GM23248 (cell line): ENCODE measurements at places on chromosomes 2 and 18. TPM values are rescaled to one million over a fixed set of nuclear protein-coding genes. Genes with fewer than 3 reads are reported as not detected.
A peak's percentile ranks its signal among the peaks of the same experiment; 100 is the strongest.

The REG1B gene
- total RNA-seq: not detected in 2 replicates

The RAB17 gene
- 0.76 and 1.7 TPM in 2 replicates for total RNA-seq

The SLC25A12 gene
- total RNA-seq: 17.6 and 21.0 TPM in 2 replicates

The SPDYA gene
- not detected in 2 replicates for total RNA-seq

The LRRTM4 gene
- not detected in 2 replicates for total RNA-seq

The AFF3 gene
- total RNA-seq: 0.76 and 0.86 TPM in 2 replicates

The IKZF2 gene
- 13.5 and 19.6 TPM in 2 replicates for total RNA-seq

The IL36G gene
- not detected in 2 replicates for total RNA-seq

The ZNF142 gene
- total RNA-seq: 7.8 and 8.5 TPM in 2 replicates

The ABCG5 gene
- not detected in 2 replicates for total RNA-seq

The SLC23A3 gene
- 0.13 and 1.2 TPM in 2 replicates for total RNA-seq

The ANTXR1 gene
- 126 and 128 TPM in 2 replicates for total RNA-seq

The TMEM247 gene
- not detected in 2 replicates for total RNA-seq

DNA sequence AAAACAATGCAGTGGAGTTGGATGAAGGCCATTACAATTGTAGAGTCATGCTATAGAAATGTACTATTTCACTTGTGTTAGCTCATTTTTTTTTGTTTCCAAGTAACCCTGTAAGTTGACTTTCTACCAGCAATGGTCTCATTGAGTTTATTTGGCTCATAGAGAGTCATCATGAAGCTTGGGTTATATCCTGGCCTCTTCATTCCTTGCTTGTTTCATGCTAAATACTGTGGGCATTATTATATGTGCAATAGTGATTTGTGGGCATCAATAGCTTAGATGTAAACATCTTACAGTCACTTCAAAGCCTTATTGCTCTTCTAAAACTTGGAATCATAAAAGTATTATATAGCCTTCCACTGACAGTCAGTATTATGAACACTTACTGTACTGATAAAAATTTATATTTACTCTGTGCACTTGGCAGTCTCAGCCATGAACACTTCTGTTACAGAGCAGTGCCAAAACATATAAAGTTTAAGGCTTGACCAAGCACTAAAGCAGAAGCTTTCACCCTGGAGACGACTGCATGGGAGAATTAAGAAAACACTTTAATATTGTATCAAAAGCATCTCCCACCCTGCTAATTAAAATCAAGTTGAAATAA lies 751.2 kb downstream of the SATB2 start:
- DNase-seq: peak; percentile 3

DNA sequence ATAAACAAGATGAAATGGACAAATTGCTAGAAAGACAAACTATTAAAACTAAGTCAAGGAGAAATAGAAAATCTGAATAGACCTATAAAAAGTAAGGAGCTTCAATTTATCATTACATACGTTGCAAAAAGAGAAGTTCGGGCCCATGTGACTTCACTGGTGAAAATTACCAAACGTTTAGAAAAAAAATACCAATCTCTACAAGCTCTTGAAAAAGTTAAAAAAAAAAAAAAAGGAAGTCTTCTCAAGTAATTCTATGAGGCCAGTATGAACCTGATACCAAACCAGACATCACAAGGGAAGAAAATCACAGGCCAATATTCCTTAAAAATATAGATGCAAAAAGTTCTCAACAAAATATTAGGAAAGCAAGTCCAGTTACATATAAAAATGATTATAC lies 20.2 kb upstream of the ACVR2A start:
- DNase-seq: no peak

DNA sequence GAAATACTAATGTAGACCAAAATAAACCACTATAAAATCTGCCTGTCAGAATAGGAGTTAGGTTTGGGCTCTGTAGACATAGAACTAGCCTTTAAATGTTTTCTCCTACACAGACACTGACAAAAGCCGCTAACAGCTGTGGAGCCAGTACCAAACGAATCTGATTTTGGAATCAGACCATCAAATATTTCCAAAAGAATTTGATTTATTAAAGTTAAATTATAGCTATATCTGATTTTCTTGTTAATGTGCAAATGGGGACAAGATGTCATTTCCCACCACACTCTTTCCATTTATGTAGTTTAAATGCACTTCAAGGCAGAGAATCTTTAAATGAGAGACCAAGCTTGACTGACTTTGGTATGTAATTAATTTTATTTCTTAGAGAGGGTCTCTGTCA lies 343.4 kb upstream of the FIGN start:
- no peak for DNase-seq

DNA sequence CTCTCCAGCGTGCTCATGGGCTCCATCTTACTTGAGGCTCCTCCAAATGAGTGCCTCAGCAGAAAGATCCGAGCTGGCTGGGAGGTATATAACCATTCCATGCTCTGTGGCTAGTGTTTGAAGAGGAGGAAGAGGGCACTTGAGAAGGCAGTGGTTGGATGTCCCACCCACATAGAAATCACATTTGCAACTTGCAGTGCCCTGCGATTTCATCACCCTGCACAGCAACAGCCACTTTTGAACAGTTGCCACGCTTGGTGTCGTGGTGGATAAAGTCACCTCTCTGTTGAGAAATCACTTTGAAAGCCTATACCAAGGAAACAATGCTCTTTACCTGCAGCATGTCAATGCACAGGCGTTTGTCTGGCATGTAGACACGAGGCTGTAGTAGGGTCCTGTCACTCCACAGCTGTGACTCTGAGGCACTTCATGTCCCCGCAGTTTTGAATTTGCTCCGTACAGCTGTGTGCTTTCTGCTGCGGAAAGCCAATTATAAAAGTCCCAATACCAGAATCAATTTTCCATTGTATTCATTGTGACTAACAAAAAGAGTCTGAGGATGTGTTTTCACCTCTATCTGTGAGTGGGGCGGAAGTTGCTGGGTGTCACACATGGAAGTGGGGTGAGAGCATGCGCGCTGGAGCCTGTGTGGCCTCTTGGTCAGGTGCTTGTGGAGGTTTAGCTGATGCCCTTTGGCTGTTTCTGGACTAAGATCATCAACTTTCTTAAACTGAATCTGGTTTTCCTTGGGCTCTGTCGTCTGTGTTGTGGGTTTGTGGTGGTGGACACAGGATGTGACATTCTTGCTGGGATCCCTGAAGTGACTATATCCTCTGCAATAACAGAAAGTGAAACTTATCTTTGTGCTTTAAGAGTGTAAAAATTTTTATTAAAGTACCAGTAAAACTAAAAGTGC lies 2.8 kb downstream of the CNDP2 start:
- DNase-seq: peak; percentile 42

DNA sequence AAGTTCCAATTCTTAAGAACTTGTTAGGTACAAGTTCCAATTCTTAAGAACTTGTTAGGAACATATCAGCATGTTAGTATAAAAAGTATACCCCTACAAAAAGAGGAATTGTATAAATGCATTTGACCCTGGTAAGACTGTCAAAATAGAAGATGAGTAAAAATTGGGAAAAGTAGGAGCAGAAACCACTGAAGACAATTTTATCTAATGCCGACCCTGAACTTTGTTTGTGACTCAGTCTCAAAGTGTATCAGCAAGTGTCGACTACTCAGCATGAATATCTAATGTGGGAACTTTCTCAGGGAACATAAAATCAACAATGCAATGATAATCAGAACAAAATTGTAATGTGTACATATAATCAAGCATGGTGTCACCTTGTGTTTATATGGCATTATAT lies 583 bp upstream of the CD226 start:
- DNase-seq: no peak

- DNase-seq: no peak
Measured at GRCh38 chr18:78768656-78769501, 210.7 kb upstream of the SALL3 start.

GRCh38 chr2:233007739-233008138 lies 5.3 kb downstream of the NGEF start:
- DNase-seq: no peak

GRCh38 chr2:214995409-214995808 lies 143.0 kb downstream of the ABCA12 start:
- DNase-seq: no peak

DNA sequence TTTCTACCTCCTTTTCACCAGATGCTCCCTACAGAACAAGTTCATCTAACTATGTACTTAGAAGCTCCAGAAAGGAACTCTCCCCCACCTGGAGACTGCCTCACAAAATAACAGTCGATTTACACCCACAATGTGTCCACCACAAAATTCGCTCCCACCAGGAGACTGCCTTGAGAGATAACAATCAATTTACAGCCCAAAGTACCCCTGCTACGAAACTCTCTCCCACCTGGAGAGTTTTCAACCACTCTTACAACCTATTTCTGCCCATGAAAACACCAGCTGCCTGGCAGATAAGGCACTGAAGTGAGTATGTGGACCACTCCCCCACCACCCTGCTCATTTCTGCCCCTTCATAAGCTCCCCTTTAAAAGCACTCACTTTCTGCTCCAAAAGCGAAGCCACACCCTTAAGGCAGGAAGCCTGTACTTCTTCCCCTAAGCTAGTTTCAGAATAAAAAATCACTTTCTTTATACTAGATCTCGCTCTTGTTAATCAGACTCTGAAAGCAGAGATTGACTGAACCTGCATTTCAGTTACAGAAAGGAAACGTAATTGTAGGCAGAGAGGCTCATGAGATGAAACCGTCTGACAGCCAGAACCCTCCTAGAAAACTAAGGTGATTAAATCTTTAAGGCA lies 94.4 kb upstream of the RBBP8 start:
- no peak for DNase-seq

GRCh38 chr2:134594399-134594798 lies 124.4 kb downstream of the TMEM163 start:
- DNase-seq: no peak

DNA sequence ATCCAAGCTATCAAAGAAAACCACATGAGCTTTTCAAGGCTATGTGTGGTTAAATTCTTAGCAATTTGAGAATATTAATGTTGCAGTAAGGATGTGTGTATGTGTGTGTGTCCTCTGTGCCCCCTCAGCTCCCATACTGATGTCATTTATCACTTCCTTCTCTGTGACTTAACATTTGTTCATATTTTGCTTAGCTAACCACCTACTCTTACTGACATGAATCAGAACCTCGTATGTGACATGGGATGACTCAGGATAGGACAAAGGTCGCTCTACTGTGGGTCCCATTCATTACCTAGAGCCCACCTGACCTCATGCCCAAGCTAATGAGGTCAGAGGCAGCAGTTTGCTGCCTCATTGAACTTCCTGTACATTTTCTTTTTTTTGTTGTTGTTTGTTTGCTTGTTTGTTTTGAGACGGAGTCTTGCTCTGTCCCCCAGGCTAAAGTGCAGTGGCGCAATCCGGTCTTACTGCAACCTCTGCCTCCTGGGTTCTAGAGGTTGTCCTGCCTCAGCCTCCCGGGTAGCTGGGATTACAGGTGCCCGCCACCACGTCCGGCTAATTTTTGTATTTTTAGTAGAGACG lies 36.3 kb downstream of the MOGAT1 start:
- peak; percentile 68 for DNase-seq

DNA sequence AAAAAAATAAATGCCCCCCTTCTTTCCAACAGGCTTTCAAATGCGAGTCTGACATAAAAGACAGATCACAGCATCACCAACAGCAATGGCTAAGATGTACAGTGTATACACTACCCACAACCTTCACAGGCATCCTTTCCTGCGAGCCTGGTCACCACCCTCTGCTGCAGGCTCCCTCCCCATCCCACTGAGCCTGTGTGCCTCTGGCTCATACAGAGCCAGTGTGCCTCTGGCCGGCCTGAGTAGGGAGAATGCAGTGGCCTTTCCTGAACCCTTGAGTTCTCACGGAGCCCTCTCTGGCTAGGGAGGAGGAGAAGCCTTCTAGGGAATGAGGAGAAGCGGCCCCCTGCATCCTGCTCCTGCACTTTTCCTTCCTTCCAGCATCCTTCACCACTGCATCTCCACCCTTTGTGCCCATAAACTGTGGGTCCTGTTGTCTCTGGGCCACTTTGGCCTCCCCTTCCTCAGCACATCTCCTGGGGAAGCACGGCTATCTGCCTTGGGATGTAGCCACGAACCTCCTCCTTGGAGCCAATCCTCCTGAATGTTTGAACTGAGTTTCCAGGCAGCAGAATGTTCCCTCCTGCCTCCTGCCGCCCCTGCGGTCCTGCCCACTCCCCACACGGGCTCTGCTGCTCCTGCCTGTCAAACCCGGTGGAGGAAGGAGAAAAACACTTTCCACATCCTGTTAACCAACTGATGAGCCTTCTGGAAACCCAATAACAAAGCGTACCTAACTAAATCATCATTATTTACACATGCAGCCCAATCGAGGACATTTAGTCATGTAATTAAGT lies 22.5 kb downstream of the GYPC start:
- DNase-seq: no peak

DNA sequence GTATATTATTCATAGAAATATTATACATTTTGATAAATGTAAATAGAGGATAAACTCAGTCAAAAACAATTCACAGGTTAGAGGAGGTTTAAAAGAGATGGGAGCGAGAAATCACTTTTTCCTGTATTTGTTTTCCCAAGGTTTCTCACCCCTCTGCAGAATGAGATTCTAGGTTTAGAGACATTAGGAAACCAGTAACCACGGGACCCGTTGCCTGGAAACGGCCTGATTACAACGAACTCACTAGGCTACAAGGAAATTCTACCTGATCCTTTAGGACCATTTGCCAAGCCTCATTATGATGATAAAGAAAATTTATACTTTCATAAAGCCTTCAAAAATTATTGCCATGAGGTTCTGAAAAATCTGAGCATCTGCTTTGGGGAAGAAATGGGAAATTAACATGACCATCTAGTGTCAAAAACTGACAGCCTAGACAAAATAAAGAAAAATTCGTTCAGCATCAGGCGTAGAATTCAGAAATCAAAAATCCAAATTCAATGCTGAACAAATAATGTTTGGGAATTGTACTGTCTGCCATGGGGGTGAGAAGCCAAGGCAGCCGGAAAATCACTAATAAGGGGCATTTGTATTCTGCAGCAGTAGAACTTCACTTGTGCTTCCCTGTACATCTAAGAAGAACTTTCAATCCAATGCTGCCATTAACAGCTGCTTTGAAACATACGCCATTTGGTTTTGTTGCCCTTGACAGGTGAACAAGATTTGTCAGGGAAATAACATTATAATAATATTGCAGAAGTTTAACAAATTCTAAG lies 262.3 kb downstream of the NRXN1 start:
- no peak for DNase-seq

GRCh38 chr2:158775273-158776027 lies 19.7 kb upstream of the DAPL1 start:
- DNase-seq: no peak

- DNase-seq: no peak
Measured at GRCh38 chr2:20465716-20466394, 19.0 kb downstream of the RHOB start.

DNA sequence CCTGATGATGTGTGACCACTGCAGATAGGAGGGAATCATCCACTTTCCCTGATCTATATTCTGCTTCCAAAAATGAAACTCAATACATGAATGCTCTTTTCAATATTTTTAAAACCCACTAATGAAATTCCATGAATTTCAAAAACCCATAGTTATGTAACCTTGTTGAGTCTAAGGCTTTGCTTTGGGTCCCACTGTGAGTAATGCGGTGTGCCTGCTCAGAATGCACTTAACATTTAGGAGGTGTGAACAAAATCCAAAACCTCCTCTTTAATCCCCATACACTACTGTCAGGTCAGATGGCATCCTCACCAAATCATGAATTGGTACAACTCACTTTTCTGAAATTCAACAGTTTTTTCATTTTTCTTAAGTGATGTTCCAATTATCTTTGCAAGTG lies 50.4 kb downstream of the CCDC93 start:
- DNase-seq: peak; percentile 40
